HS-5 (cell line): ENCODE measurements at places on chromosomes 2 and 18.
A peak's percentile ranks its signal among the peaks of the same experiment; 100 is the strongest.

- no peak for DNase-seq
Observed at GRCh38 chr2:218880102-218880858, at the start of gene WNT10A. TSS of gene WNT10A (plus strand) at chr2:218880852. CDS start at chr2:218880996, 144 bp downstream.

- DNase-seq = peak; percentile 10
Observed at GRCh38 chr2:105294844-105295481, 34.6 kb downstream of the TGFBRAP1 start.

- no peak for DNase-seq
Observed at GRCh38 chr2:150136893-150137292, 350.6 kb downstream of the RND3 start.

GRCh38 chr18:4267641-4268040 lies 187.5 kb downstream of the DLGAP1 start:
- no peak for DNase-seq
